HFF-Myc (cell line): ENCODE measurements at places on chromosomes 3 and 15.

DNA sequence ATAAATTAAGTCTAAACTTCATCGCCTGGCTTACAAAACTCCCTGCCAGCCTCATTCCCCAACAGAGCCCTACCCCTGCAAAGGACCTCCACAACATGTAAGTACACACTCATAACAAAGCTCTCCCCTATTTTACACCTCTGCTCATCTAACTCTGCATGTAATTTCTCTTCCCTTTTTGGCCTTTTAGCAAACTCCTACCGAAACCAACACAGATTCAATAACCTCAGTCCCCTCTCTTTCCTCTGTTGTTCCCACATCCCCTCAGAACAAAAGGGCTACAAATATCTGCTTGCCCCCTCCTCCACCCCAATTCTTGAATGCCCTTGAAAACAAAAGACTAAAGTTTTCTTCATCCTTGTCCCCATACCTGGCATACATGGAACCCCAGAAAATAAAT, 662 bp downstream of the UBL7 start:
- DNase-seq, result no peak

- DNase-seq, result no peak
Measured at GRCh38 chr3:9351709-9352126, 11.1 kb upstream of the THUMPD3 start.

- no peak for DNase-seq
Measured at GRCh38 chr15:86935841-86936240, 856.2 kb downstream of the AGBL1 start.

DNA sequence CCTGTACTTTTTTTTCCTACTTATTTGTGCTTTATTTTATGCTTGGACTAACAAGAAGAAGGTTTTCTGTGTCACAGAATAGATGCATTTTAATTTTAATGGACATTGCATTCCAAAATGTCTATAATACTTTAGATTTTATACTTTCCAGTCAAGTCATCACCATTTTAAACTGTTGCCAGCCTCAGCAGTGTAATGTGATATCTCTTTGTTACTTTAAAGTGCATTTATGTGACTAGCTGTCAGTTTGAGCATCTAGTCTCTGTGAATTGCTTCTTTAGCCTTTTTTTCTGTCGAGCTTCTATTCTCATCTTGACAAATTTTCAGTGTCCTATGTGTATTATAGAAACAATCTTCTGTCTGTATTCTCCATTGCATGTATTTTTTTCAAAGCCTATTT, 511.4 kb upstream of the CBLB start:
- no peak for DNase-seq

DNA sequence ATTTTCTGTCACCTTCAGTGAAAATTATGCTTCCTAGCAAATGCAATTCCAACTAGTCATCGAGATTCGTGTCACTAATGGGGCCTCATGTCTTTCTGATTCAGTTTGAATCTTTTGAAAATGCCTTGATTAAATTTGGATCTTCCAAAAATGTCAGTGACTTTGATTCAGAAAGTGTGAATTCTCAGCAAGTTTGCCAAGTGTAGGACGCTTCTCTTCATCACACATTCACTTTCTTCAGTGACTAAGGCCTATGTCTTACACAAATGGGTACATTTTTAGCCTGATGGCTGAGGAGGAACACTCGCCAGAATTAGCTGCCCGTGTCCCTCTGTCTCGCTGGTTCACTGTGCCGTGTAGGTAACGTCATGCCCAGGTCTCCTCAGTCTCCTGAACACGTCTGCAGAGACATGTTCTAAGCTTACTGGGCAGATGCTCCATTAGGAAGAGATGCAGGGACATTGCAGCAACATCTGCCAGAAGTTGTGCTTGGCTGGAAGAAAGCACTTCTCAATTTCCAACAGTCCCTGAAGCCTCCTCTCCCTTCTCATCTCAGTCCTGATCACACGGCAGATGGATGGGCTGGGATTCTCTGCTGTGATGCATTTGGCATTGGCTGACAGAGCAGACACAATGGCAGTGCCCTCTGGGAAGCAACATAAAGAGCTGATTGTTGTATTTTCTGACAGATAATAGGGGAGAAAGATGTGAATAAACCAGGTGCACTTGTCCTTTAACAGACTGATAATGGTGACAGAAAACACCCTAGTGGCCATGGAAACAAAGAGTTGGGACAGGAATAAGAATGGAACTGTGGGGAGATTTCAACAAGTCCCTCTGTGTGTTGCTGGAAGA, 29.1 kb upstream of the LYZL4 start:
- no peak for DNase-seq

DNA sequence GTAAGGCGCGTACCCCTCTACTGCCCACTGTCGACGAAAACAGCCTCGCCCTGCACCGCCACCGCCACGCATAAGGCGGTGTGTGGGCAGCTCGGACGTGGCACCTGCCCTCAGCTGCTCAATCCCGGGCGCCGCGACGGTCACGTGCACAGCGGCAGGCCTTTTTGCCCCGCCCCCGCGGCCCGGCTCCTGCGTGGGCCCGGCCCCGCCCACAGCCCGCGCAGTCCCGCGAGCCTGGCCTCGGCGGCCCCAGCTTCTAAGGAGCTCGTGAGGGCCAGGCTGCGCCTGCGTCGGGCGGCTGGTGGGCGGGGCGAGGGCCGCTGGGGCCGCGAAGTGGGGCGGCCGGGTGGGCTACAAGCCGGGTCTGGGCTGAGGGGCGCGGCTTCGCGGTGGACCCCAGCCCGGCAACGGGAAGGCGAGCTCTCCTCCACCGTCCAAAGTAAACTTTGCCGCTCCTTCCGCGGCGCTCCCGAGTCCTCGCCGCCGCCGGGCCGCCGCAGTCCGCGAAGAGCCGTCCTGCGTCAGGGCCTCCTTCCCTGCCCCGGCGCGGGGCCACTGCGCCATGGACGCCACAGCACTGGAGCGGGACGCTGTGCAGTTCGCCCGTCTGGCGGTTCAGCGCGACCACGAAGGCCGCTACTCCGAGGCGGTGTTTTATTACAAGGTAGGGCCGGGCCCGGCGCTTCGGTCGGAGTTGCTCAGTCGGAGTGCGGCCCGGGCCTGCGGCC, at the start of gene CAPN7:
TSS of gene CAPN7 (plus strand) at position 313 of the 728 bp plus-strand sequence. CDS start at position 563, 250 bp downstream.
- DNase-seq, result peak; percentile 46

GRCh38 chr3:142910280-142910679, 21.4 kb upstream of the PCOLCE2 start:
- DNase-seq, result no peak

GRCh38 chr3:15633766-15634598, 32.4 kb downstream of the BTD start:
- DNase-seq, result no peak

GRCh38 chr3:159458010-159458409, 530.6 kb upstream of the IL12A start:
- DNase-seq, result peak; percentile 71

DNA sequence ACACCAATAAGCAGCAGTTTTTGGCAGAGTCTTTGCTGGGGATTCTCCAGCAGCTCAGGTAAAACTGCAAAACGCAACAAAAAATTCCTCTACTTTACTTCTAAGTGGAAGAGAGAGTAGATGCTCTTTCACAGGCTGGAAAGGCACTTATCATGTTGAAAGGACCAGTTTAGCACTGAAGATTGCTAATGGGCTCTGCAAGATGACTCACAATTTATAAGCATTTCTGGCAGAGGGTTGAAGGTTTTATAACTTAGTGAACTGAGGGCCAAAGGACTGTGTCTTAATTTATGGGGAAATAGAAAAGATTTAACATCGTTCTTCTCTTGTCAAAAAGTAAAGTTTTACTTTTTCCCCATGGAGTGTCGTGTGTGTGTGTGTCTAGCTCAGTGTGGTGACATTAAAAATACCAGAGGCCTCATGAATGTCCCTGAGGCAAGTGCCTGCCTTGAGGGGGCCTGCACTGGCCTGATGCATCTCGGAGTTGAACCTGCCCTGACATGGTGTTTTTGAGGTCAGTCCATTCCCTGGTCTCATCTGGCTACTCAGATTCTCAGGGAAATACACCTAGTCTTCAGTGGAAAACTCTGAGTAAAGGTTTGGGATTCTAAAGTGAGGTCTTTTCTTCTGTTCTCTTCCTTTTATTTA, 1092.0 kb downstream of the NAALADL2 start:
- DNase-seq, result no peak

DNA sequence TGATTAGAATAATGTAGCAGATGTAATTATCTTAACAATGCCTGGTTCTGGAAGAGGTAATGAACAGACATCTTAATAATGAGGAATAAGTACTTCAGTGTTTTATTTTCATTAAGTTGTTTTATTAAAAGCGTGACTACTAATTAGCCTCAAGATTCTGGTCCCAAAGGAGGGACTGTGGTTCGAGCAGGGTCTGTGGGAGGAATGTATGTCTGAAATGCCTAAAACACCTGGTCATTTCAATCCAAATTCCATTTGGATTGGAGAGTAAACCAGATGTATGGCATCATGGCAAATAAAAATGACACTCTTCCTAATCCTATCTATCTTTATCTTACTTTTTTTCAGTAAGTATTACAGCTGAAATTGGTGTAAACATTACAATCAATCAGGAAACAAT, 243.2 kb downstream of the PDZRN3 start:
- no peak for DNase-seq

DNA sequence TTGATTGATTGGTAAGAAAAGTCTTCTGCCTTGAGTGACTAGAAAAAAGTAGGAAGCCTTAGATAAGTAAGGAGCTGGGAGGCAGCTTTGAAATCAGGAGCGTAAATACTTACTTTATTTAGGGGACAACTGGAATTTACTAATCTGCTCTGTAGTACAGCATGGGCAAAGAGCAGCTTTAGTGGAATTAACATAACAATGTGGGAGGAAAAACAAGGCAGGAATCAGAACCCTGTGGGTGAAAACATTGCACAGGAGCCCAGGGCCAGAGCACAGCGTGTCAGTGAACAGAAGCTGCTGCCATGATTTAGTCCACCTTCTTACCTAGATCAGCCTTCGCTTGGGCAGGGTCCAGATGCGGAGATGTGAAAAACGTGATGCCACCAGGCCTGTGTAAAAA, 14.6 kb downstream of the FMN1 start:
- no peak for DNase-seq

DNA sequence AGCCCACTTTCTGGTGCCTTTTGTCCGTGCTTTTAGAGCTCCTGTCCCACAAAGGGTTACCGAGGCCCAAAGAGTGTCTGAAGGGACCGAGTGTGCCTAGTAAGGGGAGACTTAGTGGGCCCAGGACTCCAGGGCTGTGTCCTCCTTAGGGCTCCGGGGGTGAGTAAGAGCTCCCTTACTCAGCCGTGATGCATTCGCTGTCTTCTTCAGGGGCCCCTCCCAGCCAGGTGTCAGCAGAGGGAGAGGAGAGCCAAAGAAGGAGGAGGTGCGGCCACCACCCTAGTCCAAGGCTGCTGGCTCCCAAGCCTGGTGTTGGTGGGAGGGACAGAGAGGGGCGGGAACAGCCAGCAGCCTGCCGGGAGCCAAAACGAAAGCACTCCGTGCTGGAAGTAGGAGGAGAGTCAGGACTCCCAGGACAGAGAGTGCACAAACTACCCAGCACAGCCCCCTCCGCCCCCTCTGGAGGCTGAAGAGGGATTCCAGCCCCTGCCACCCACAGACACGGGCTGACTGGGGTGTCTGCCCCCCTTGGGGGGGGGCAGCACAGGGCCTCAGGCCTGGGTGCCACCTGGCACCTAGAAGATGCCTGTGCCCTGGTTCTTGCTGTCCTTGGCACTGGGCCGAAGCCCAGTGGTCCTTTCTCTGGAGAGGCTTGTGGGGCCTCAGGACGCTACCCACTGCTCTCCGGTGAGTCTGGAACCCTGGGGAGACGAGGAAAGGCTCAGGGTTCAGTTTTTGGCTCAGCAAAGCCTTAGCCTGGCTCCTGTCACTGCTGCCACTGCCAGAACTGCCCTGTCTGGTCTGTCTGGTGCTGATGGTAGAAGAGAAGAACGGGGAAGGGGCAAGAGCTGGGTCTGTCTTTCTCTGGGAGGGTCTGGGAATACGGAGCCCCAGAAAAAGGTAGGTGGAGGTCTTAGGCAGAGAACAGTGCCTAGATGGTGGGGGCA, at the start of gene IL17RC:
TSS of gene IL17RC (plus strand) at position 365 of the 947 bp plus-strand sequence. CDS start at position 583, 218 bp downstream.
- peak; percentile 72 for DNase-seq

DNA sequence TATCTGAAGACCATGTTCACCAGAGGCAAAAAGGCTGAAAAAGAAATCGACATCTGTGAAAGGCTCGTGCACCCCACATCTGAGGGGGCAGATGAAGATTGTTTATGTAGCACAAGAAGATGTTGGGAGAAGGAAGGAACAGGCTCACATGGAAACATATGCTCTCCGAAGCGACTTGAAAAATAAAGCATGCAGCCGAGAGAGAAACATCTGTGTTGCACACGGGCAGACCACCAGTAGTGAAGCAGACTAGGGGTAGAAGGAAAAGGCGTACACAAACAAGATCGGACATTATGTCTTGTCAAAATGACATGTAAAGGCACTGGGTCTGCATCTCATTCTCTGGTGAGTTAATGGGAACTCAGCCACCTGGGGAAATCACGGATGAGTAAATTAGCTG, 356.5 kb downstream of the ZIC4 start:
- DNase-seq, result peak; percentile 11

- DNase-seq, result no peak
Measured at GRCh38 chr15:70879401-70879800, 12.8 kb downstream of the THAP10 start.

GRCh38 chr3:125443923-125444322, 68.8 kb upstream of the ZNF148 start:
- peak; percentile 16 for DNase-seq

GRCh38 chr3:97510795-97511194, 253.8 kb upstream of the ARL6 start:
- DNase-seq, result no peak

- DNase-seq, result no peak
Measured at GRCh38 chr3:195114786-195115599, 156.0 kb downstream of the XXYLT1 start.

- peak; percentile 88 for DNase-seq
Measured at GRCh38 chr3:156751461-156752025, 74.6 kb upstream of the LEKR1 start.

- DNase-seq, result peak; percentile 39
Measured at GRCh38 chr15:63950911-63951481, 95.3 kb downstream of the DAPK2 start.

GRCh38 chr3:64895106-64895990, 207.5 kb upstream of the ADAMTS9 start:
- no peak for DNase-seq

DNA sequence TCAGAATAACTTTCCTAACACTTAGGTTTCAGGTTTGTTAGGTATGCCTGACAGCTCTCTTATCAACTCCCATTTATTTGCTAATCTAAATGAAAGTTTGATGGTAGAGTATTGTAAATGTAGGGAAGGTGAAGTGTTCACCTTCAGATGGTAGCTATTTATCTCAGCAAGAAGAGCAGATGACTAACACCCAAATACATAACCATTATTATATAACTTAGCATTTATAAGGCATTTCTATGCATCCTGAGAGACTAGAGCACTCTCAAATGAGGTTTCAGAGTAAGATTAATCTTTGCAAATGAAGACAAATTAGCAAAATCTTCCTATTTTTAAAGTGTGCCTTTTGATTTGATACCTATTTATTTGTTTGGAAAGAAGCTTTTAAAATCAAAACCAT, 143.8 kb downstream of the IGF1R start:
- no peak for DNase-seq

DNA sequence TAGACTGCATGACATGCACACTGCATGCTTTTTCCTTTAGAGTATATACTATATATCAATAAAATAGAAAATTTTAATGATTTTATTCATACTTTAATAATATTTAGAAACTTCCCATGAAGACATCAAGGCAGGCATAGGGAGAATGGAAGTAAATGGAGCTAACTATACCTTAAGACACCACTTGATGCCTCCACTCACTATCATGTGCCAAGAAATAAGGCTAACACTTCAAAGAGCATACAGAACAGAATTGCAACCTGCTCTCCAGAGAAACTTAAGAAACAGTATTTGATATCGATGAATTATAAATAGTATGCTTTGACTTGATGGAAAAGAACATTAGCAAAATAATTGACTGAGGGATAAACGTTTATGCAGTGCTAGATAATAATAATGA, 192.6 kb upstream of the MBNL1 start:
- DNase-seq, result no peak
